ENCODE measurements at places on chromosomes 3 and 15.
A peak's percentile ranks its signal among the peaks of the same experiment; 100 is the strongest.

- DNase-seq, result no peak
Observed at GRCh38 chr3:32406486-32407408, 15.1 kb downstream of the CMTM7 start.

DNA sequence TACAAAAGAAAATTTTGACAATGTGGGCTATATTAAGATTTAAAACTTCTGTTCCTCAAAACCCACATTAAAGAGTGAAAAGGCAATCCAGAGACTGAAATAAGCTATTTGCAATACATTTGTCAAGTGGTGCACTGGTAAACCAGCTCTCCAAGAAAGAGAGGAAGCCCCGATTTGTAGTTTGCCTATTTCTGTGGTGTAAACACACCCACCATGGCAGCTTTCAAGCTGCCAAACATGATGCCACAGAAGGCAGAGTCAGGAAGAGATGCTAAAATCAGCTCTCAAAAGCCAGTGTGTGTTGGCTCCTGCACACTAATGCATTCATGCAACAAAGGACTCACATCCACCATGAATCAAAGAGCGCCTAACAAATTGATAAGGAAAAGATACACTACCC is 17.5 kb downstream of the RFTN1 start:
- DNase-seq, result no peak

DNA sequence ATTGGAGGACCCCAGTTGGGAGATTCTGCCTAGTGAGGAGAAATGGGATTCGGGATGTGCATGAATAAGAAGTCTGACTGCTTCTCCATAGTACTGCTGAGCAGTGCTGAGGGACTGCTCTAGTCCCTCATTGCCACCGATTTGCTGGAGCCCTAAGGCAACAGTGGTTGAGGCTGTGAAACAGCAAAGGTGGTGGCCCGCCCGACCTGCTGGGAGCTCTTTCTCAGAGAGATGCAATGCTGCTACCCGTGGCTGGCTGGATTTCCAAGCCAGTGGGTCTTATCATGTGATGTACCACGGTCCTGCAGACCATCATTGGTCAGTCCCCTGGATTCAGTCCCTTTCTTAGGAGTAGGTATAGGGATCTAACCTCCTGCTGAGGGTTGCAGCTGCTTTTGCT is 42.6 kb upstream of the GCSAM start:
- DNase-seq, result no peak

- DNase-seq, result no peak
Observed at GRCh38 chr3:39848365-39848764, 39.0 kb downstream of the MYRIP start.

DNA sequence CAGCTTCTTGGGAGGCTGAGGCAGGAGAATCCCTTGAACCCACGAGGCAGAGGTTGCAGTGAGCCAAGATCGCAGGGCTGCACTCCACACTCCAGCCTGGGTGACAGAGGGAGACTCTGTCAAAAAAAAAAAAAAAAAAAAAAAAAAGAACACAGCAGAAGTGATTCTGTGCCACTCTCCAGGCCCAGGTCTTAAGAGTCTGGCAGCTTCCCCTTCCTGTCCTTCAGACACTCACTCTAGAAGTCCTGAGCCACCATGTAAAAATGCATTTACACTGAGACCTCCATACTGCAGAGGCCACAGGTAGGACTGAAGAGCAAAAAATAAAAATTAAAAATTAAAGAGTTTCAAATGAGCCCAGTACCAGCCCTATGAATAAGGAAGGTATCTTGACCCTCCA is 11.8 kb upstream of the CDV3 start:
- DNase-seq, result no peak

GRCh38 chr3:129352650-129353588 is 74.2 kb downstream of the HMCES start:
- DNase-seq, result no peak

GRCh38 chr3:190546881-190547510 is 33.1 kb downstream of the IL1RAP start:
- no peak for DNase-seq

GRCh38 chr3:27826448-27826847 is 104.3 kb upstream of the EOMES start:
- DNase-seq, result no peak

- DNase-seq, result no peak
Observed at GRCh38 chr3:101813817-101814440, 34.9 kb downstream of the NXPE3 start.

DNA sequence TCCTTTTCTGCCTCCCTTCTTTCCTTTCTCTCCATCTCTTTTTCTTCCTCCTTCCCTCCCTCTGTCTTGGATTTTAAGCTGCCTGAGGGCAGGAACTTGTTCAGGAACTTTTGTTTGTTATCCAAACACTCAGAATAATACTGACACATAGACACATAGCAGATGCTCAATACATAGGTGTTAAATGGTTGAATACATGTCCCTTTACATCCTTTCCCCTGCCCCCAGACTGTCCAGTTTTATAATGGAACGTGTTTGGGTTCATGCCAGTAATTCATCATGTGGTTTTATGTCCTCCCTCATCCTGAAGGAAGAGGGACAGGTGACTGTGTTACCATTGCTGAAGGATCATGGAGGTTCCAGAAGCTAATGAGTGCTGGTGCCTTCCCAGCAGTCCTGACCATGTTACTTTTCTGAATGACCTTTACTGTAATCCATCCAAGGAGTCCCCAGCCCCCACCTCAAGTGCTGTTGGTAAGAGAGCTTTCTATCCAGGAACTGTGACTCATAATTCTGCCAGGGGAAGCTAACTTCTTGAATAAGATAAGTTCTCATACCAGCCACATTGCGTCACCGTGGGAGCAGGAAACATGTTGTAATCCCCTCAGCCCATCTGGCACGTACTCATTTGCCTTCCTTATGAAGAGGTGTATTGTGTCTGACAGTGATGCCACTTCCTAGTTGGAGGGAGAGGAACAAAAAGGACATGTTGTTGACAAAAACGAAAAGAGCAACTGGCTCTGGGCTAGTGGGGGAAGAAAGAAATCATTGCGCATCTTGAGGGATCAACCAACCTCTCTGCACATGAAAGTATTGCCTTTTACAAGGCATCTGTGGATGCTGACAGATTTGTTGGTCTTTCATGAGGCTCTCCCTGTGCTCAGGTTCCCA is 52.4 kb downstream of the IL1RAP start:
- peak; percentile 99 for DNase-seq

DNA sequence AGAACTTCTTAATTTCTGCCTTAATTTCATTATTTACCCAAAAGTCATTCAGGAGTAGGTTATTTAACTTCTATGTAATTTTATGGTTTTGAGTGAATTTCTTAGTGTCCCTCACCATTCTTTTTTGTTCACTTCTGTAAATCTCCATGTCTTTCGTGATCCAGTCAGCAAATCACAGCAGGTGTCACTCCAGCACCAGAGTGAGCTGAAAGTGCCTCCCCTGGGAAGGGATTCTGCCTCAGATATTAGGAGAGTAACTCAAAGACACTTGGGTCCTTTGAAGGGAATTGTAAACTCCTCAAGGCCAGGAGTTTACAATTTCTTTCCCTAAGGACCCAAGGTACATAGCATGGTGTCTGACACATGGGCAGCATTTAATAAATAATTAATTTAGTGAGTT is 207.6 kb upstream of the AZI2 start:
- no peak for DNase-seq

DNA sequence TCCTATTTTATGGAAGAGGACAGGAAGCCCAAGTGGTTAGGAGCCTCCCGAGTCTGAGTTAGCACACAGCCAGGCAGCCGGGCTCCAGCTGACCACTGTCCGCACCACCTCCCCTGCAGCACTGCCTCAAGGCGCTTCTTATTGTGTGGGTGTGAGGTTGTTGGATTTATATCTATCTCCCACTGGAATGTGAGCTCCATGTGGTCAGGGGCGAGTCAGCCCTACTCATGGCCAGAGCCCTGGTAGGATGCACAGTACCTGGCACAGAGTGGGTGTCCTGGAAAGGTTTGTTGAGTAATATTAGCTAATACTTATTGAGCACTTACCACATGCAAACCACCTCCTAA is 9.7 kb upstream of the FBLN2 start:
- no peak for DNase-seq

DNA sequence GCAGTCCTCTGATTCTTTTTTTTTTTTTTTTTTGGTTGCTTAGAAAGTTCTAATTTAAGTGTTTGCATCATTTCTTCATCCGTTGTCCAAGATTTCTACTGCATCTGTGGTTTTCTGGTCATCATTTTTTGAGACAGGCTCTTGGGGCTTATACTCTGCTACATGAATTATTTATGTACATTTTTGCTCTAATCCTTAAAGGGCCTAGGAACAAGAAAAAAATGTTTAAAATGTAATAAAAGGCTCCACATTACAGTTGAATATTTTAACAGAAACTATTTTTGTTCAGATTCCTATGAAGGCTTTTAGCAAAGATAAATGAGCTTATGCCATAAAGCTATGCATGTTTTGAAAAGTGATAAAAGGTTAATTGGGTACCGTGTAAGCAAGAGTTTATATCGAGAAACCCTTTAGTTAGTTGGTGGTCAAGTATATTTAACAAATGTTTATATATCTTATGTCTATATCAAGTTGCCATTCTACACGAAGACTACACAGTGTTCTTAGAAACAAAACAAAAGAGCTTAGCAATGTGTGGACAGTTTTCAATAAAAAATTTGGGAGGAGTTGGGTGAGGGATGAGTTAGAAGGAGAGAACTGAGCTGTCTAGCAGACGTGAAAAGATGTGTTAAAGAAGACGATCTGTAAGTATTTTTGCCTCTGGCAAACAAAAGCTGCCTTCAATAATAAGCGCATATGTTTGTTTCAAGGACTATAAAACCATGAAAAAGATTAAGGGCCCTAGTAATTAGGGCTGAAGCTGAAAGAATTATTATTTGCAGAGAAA is 563.6 kb upstream of the NAALADL2 start:
- peak; percentile 85 for DNase-seq

DNA sequence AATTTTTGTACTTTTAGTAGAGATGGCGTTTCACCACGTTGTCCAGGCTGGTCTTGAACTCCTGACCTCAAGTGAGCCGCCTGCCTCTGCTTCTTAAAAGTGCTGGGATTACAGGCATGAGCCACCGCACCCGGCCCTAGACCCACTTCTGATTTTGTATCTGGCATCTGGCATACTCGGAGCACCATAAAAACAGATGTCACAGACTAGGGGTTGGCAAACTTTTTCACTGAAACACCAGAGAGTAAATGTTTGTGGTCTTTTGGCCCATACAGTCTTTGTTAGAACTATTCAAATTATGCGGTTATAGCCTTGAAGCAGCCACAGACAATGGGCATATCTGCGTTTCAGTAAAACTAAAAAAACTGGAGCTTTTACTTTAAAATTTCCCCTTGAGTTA is 110.7 kb downstream of the TJP1 start:
- DNase-seq, result no peak

Data from fibroblast of skin of left quadriceps (primary cell).